ENCODE measurements at places on chromosomes 3 and 15.

- no peak for DNase-seq
Observed at GRCh38 chr3:112304611-112305010, 10.6 kb upstream of the SLC9C1 start.

GRCh38 chr15:42156243-42156922 lies at the start of gene PLA2G4F:
Gene PLA2G4F (minus strand): TSS chr15:42156636. CDS start chr15:42156549, 87 bp downstream.
- DNase-seq, result peak; percentile 66

GRCh38 chr15:99708563-99708962 lies 24.7 kb downstream of the LYSMD4 start:
- peak; percentile 38 for DNase-seq

- DNase-seq, result no peak
Observed at GRCh38 chr3:113533534-113533892, 1.2 kb downstream of the SIDT1 start.

DNA sequence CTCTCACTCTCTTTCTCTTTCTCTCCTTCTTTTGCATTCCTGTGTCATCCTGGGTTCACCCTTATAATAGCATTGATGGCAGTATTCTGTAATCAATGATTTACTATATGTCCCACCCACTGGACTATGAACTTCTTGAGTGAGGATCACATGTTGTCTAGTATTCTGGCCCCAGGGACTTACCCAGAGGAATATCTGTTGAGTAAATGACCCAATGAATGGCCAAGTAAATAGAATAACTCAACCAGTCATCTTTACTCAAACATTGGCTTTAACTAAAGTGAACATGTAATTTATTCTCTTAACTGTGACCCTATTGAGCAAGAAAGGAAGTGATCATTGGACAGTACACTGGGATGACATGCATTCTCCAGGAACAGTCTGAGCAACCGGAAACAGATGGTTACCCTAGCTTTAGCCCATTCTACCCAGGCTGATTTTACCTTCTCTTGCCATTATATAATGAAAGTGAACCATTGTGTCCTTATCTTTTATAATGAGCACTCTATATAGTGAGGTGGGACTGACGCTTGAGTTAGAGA lies 94.5 kb upstream of the SOX14 start:
- DNase-seq, result no peak

- DNase-seq, result no peak
Observed at GRCh38 chr3:121855555-121855954, 20.5 kb downstream of the EAF2 start.

GRCh38 chr15:75733761-75734651 lies 21.4 kb upstream of the CSPG4 start:
- DNase-seq, result peak; percentile 87

GRCh38 chr15:39459548-39459947 lies 121.3 kb upstream of the THBS1 start:
- no peak for DNase-seq

DNA sequence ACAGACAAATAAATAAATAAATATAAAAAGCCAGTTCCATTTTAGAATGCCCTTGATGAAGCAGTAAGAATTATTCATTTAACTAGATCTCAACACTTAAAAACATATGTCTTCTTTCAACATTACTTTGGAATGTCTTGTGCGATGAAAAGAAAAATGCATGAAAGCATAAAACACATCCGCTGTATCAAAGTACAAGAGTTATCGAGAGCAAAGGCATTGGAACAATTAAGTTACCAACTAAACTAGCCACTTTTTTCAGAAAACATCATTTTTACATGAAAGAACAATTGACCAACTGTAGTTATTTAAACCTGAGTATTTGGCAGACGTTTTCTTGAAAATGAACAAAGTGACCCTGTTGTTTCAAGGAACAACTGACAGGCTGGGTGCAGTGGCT lies 27.5 kb upstream of the ACAN start:
- DNase-seq, result no peak

GRCh38 chr3:171690281-171690680 lies 120.0 kb downstream of the PLD1 start:
- DNase-seq, result no peak

DNA sequence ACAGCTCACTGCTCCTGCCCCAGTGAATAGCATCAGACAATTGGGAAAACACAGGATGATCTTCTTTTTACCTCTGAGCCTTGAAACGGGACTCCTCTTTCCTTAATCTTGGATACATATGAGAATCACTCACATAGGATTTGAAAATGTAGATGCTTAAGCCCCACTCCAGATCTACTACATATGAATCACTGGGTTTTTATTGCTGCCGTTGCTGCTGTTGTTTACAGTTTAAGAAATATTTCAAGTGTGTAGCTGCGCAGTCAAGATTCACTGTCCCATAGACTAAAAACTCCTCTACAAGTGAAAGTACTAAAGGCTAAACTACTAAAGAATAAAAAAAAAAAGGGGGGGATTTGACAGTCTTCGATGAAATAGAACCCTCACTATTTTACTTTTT lies 765.9 kb downstream of the NTRK3 start:
- DNase-seq, result no peak

DNA sequence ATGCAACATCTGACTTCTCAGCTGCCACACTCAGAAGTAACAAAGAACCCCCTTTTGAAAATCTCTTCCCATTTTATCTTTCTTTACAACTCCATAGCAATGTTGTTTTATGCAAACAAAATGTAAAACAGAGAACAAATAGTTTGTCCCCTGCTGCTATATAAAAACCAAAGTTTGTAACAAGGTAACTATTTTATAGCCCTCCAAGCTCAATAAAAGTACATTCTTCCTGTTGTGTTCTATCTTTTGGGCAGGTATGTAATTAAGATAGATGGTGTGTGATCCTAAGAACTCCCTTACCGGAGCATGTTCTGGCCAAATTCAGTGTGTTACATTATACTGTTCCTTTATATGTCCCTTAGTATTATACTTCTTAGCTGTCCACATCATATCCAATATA lies 12.6 kb upstream of the CGNL1 start:
- DNase-seq, result no peak

DNA sequence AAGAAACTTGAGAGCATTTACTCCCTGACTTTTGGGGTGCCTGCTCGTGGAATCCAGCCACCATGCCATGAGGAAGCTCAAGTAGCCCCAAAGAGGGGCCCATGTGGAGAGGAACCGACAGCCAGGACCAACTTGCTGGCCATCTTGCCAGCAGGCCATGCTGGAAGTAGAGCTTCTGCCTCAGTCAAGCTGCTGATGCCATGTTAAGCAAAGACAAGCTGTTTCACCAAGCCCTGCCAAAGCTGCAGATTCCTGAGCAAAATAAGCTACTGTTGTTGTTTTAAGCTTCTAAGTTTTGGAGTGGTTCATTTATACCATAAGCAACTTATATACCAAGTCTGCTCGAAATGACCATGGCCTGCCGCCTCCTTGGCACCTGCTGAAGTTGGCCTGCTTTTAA lies 14.1 kb downstream of the RFTN1 start:
- no peak for DNase-seq

GRCh38 chr3:106068795-106069194 lies 200.0 kb upstream of the CBLB start:
- DNase-seq, result no peak

DNA sequence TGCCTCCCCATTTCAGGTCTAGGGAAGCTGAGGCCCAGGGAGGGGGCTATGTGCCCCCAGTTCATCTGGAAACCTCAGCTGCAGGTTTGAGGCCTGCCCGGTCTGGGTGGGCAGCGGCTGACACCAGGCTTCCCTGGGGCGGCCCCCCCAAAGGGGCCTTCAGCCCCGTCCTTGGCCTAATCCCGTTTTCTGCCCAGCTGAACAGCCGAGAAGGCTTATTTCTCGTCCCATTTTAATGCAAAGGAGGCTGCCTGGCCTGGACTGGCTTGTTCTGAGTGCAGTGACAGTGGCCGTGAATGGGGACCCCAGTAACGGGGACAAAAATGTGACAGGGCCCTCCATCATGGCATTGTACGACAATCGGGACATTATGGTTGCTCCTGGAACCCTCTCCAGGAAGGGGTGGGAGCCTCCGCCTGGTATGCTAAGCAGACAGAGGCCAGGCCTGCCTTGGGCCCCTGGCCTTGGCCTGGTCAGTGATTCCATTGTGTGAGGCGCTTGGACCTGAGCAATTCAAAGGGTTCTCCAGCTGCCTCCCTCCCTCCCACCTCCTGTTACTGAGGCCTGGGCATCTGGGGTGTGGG lies 93.9 kb downstream of the WNT7A start:
- DNase-seq, result no peak

DNA sequence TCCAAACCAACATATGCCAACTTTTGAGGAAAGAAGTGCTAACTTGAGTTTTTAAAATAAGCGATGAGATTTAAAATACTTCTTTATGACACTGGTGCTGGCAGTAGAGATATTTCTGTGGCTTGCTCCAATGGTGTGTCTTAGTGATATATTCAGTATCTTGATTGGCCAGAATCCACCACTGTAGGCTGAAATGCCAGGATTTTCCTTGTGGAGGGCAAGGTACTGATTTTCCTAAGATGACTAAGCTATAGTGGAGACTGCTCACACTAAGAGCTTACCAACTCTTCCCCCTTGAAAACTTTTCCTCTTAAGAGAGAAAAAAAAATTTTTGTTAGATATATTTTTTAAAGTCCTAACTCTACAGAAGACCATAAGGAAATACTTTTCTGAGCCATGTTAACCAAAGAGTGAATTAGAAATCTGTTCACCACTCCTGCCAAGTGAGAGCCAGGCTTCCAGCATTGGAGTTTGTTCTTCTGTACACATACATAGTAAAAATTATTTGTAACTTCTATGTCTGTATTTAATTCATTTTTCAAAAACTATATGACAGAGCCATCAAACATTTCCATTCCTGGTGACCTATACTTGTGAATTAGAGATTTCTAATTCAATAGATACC lies 109.1 kb downstream of the PPP2R3A start:
- no peak for DNase-seq

DNA sequence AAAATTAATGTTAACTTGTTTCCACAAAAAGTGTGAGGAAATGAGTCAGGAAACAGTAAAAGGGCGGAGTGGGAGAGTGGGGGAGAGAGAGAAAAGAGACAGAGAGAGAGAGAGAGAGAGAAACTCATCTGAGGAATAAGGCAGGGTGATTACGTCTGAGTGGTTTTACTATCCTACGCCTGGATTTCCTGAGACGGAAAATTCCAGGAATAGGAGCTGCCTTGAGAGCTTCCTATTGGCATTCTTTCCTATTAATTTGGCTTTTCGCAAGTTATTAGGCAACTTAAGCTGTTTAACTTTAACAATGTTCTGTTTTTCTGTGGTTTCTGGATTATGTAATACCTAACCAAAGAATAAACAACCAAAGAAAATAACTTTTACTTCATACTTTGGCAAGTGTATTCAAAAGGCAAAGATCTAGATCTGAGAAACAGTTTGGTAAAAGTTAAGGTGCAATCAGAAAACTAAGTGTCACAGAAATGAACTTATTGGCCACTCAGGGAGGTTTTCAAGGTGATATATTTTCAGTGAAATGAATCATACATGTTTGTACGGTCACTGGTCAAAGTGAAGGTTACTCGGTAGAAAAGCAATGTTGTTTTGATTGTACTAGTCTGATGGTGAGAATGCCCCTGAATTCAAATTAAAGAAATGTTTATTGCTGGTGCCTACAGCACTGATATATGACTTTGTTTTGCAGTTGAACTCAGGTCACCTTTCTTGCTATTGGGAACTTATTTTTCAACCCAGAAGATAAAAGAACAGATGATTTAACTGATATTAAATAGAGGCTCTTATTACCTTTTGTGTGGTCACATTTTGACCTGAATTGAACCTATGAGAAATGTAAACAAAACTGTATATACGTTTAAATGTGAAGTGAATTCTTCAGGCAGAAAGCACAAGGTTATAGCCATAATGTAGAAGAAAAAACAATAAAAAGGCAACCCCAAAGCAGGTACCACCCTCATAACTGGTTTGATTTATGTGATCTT lies 39.9 kb upstream of the TNFSF10 start:
- no peak for DNase-seq

DNA sequence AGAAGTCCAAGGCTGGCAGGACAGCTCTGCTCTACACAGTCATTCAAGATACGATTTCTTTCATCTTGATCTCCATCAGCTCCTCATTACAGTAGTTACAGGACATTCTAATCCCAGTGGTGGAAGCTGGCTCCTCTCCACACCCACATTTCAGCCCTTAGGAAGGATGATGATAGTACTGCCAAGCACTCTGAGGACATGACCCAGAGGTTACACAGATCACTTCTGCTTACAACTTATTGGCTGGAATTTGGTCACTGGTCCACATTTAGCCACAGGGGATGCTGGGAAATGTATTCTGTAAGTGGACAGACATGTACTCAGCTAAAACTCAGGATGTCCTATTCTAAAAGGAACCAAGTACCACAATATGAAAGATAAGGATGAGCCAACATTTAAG lies 77.1 kb downstream of the IQCH start:
- DNase-seq, result no peak

DNA sequence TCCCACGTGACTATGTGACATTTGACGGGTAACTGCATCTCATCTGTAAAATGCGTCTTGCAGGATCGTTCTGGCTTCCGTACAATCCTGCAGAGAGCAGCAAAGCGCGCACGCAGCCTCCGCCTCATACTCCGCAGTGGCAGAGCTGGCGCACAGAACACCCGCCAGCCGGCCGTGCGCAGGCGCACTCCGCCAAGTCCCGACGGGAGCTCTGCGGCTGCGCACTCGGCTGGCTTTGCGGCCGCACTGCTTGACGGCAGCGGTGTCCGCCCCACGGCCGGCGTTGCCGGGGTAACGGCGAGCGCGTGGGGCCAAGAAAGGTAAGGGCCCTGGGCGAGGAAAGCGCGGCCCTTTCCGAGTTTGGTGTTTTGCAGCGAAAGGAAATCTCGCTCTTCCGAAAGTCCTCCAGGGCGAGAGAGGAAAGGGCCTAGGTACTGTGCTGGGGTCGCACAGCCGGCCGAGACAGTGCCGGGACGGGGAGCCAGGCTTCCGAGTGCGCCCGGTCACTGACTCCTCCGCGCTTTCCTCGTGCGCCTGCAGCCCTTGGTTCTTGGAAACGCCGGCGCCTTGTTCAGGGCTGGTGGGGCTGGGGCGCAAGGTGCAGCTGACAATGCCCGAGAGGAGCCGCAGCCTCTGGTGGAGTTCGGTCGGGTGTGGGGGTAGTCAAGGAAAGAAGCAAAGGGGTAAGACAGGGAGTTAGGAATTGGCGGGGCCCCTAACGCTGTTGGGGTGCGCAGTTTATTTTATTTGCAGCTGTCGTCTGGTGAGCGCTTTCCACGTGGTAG lies at the start of gene TSEN2:
TSEN2 (plus strand) TSS at position 283 of the 785 bp plus-strand sequence. CDS start 5,321 bp downstream, outside the sequence.
- peak; percentile 96 for DNase-seq

GRCh38 chr3:94064243-94064860 lies 1.5 kb downstream of the NSUN3 start:
- DNase-seq, result no peak

GRCh38 chr3:42975456-42975855 lies 3.7 kb upstream of the GASK1A start:
- no peak for DNase-seq

GRCh38 chr3:50302095-50303012 lies 1.0 kb downstream of the HYAL1 start:
- DNase-seq, result no peak

- DNase-seq, result no peak
Observed at GRCh38 chr3:174931473-174932353, 72.6 kb downstream of the NAALADL2 start.

DNA sequence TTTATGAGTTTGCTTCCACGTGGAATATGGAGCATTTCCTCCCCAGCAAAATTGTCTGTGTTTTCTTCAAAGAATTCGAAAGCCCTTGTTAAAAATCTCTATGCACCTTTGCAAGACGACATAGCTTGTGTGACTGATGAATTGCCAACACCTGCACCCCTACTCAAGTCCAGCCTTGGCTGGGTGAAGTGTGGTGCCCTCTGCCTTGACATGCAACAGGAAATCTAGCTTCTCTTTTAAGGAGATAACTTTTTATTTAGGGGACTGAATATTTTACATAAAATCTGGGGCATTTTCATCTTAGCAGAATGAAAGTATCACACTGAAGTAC lies 647 bp downstream of the HMG20A start:
- DNase-seq, result no peak
